Central memory CD4-positive, alpha-beta T cell (primary cell): ENCODE measurements at places on chromosomes 2 and 18.

DNA sequence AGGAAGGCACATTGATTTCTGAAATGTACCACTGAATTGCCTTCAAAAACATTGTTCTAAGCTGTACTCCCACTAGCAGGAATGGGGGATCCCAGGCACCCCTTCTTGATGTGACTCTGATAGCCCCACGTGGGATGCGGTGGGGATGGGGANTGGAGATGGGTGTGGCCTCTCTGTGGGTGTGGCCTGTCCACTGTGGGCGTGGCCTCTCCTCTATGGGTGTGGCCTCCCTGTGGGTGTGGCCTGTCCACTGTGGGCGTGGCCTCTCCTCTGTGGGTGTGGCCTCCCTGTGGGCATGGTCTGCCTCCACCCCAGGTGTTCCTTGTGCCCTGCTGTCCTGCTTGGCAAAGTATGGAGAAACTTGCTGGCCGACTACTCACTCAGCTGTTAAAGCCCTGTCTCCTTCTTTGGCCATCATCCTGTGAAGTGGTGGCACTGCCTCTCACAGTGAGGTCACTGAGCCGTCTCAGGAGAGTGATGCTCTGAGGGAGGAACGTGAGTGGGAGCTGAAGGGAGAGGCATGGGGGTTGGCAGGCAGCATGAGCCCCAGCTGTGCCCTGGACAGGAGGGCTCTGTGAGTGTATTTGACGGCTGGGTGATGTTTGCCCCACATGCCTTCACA, 6.7 kb upstream of the PARD6G start:
- DNase-seq, result no peak

DNA sequence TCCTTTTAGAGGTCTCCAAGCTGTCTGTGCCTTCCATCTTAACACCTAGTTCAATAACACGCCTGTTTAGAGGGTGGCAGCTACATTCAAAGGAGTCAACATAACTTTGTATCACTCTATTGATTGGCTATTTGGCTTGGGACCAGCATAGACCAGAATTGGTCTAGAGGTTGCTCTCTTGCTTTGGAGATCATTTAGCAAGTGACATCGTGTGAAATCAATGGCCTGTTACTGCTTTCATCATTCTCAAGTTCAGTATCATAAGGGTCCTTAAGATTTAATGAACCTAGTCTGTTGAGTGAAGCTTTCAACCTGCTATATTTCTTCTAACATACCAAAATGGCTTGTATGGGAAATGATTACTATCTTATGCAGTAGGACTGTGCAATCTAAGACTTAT, 768.2 kb downstream of the NRXN1 start:
- no peak for DNase-seq

DNA sequence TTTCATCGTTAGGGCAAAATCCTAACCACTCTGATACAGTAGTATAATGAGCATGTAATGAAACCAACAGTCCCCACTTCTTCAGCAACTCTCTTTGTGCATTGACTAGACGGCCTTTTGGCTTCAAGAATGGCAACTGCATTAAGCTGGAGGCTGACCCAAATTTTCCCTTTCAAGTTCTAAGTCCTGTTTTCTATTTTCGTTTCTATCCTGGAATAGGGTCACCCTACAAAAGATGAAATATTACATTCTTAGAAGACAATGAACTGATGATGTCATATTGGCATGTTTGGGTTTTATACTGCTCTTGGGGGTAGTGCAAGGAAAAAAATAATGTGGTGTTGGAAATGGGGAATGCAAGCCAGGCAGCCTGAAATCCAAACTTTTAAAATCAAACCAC, 254.4 kb downstream of the ETAA1 start:
- DNase-seq, result no peak

DNA sequence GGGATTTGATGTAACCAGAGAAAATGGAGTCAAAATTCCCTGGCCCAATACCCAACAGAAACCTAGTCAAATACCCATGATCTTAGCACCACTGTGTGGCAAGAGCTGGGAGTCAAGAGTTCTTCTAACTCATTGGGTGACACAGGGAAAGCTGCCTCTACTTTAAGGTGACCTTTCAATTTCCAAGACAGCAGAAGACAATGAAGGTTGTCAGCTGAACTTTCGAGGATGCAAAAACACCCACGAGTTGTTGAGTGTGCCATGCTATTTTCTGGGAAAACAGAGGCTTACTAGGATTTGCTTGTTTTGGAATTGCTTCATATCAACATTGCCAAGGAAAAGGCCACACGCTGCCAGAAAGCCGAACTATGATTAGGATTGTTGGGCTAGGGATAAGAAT, 61.6 kb upstream of the CYRIA start:
- no peak for DNase-seq

- DNase-seq, result no peak
Observed at GRCh38 chr2:61016392-61017002, 1.0 kb upstream of the PEX13 start.

GRCh38 chr2:8146132-8147005, 535.5 kb upstream of the ID2 start:
- no peak for DNase-seq

DNA sequence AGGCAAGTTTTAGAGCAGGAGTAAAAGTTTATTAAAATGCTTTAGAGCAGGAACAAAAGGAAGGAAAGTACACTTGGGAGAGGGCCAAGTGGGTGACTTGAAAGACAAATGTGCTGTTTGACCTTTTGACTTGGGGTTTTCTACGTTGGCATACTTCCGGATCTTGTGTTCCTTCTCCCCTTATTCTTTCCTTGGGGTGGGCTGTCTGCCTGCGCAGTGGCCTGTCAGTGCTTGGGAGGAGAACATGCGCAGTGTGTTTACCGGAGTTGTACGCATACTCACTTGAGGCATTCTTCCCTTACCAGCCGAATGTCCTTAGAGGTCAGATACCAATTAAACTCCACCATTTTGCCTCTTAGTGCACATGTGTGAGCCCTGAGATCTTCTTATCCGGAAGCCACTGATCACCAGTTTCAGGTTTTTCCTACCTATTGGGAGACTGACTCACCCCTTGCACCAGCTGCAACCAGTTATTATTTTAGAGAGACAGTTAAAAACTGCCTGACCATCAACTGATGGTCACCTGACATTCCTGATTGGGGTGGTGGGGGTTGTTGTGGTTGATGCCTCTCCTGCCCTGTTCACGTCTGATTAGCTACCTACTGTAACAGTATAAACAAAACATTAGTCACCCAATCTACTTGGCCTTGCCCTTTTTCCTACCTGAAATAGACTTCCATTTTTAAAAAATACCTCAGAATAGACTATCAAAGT, 67.5 kb downstream of the NYAP2 start:
- no peak for DNase-seq

DNA sequence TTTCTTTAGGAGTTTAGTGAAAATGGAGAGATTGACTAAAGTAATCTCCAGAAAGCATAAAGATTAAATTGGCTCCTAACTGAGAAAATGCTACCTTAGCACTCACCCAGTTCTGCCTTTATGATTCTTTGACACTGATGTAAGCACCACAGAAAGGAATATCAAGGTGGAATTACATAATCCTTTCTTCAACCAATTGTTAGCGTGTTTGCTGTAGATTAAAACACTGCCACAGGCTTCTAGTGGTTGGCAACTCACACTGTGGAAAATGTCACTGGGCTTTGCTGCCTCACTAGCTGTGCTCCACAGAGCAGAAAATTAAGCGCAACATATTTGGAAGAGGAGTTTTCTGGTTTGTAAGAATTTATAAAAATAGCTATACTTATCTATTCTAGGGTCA, 104.1 kb downstream of the DLGAP1 start:
- no peak for DNase-seq

DNA sequence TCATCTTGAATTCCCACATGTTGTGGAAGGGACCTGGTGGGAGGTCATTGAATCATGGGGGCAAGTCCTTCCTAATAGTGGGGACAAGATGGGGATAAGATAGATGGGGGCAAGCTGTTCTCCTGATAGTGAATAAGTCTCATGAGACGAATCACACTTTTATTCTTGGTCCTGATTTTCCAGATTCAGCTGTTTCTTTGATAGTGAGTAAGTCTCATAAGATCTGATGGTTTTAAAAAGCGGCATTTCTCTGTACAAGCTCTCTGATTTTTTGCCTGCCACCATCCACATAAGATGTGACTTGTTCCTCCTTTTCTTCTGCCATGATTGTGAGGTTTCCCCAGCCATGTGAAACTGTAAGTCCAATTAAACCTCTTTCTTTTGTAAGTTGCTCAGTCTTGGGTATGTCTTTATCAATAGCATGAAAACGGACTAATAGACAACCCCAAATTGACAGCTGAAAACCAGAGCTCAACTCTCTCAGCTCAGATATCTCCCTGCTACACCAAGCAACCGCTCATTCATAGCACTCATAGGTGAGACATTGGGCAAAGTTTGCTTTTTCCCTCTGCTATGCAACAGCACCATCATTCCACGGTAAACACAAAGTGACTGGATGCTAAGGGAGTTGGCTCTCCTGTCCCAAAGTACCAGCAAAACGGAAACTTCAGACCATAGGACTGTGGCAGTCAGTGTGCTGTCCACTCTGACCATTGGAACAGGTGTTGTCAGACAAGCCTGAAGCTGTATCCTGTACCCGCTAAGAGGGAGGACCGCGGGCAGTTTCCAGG, 44.9 kb upstream of the TBC1D8 start:
- no peak for DNase-seq

GRCh38 chr18:74264303-74265020, 27.3 kb downstream of the CYB5A start:
- DNase-seq, result no peak

GRCh38 chr2:143289025-143289424, 159.8 kb downstream of the ARHGAP15 start:
- DNase-seq, result no peak

DNA sequence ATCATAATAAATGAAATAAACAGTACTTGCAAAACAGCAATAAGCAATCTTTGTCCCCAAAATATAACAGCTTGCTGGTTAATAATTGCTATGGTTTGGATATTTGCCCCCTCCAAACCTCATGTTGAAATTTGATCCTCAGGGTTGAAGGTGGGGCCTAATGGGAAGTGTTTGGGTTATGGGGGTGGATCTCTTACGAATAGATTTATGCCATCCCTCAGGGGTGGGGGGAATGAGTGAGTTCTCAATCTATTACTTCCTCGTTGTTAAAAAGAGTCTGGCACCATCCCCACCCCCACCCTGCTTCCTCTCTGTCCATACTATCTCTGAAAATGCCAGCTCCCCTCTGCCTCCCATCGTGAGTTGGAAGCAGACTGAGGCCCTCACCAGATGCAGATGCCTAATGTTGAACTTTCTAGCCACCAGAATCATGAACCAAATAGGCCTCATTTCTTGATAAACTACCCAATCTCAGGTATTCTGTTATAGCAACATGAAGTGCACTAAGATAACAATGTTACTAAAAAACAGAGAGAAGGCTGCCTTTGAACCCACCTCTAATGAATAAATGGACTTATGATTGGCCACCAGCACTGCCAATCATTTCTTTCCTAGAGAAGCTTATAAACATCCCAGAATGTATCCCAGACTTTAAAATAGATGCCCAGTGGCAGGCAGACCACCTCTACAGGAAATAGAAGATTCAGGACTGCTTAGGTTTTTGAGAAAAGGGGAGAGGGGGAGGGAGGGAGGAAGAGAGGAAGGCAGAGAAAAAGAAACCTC, 90.1 kb downstream of the ALPK2 start:
- no peak for DNase-seq

DNA sequence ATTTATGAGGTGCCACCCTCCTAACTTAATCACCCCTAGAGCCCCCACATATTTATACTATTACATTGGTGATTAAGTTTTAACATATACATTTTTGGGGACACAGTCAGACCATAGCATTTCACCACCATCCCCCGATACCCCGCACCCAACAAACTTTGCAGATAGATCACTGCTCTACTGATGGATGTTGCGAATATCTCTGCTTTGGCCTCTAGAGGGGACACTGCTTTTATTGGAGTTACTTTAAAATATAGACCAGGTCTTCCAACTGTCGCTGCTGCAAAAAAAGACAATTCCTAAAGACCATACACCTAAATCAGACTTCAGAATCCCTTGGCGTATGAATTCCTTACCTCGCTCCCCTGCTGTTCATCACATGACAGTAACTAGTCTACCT, 115.8 kb upstream of the FSHR start:
- no peak for DNase-seq

GRCh38 chr2:9423922-9424272, 443 bp downstream of the CPSF3 start:
- peak; percentile 33 for DNase-seq

GRCh38 chr2:122939796-122940195, 1085.3 kb upstream of the CNTNAP5 start:
- no peak for DNase-seq

DNA sequence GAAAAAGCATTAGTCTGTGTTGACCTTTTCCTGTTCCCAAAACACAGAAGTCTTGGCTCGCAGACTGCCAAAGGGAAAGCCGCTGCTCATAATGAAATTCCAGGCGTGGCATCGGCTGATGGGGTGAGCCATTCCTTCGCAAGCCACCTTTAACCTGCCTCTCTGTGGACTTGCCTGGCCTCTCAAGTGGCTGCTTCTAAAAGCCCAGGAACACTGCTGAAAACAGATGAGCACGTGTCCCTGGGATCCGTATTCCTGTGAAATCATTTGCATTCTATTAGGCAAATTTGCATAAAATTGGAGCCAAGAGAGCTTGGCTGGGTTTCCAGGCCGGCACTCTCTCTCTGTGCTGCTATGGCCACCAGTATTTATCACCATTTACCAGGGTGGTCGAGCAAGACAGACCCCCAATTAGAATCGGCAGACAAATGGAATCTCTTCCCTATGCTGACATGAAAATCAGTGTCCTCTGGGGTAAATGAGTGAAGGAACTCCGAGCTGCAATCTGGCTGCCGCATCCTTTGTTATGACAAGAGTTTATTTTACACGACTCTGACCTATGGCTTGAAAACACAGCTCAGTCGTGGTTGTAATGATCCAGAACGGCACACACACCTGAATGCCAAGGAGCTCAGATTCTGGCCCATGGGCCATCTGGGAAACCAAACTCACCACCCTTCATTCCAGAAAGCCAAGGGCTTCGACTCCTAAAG, 21.7 kb downstream of the BCL2 start:
- DNase-seq, result no peak

- no peak for DNase-seq
Observed at GRCh38 chr2:17960925-17961324, 82.5 kb downstream of the KCNS3 start.

- no peak for DNase-seq
Observed at GRCh38 chr2:115196587-115196986, 754.1 kb downstream of the DPP10 start.

DNA sequence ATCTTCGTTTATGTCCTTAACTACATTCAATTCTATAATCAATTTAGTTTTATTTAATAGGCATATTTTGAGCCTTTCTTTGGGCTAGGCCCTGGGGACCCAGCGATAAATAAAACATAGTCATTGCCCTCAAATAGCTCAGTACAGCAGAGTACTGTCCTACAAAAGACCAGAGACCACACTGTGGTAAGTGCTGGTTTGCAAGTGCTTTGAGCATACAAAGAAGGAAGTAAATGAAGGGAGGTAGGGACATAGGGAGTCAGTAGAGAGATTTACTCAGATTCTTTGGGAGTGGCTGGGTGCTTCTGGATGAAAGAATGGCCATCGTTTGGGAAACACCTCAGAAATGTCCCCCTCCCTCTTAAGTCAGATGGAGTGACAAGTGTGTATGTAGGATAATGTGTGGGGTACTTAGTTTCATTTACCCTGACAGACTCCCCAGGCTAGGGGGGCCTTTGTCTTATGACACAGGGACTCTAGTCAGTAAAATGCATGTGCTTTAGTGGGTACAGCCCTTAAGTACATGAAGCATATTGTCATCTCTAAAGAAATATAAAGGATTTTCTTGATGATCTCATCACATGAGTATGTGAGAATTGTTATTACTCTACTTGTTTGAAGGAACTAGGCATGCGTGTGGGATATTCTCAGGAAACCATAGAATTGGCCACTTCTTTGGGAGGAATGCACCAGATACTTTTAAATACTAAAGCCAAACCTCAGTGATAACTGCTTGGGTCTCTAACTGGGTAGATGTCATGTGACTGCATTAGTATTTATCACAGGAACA, 35.1 kb downstream of the MAPRE2 start:
- DNase-seq, result no peak
